Vagina (tissue), 2 donors: ENCODE measurements at places on chromosomes 4 and X. TPM values are rescaled to one million over a fixed set of nuclear protein-coding genes. Genes with fewer than 3 reads are reported as not detected.
A peak's percentile ranks its signal among the peaks of the same experiment; 100 is the strongest.

DNA sequence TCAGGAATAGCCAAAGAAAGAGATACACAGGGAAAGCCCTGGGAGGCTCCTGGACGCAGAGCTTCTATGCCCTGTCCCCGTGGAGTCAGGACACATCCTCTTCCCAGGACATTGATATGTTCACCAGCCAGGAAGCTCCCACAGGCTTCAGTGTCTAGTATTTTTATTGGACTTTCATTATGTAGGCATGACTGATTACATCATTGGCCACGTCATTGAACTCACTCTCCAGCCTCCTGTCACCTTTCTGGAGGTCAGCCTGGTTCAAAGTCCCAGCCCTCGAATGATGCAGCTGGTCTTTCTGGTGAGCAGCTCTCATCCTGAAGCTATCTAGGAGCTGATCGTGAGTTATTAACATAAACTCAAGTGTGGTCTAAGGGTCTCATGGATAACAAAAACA, 104.1 kb downstream of the CPEB2 start:
- H3K27me3 ChIP-seq, result no peaks in the 10 kb centered on the region
- no peak overlapping the region for H3K4me3 ChIP-seq
- no peaks in the 10 kb centered on the region for H3K4me1 ChIP-seq
- DNase-seq, result no peak
- H3K36me3 ChIP-seq, result no peaks in the 10 kb centered on the region

- no peak overlapping the region for H3K27ac ChIP-seq
- H3K4me1 ChIP-seq, result no peaks in the 10 kb centered on the region
- H3K4me3 ChIP-seq, result no peak overlapping the region
- H3K36me3 ChIP-seq, result no peaks in the 10 kb centered on the region
- DNase-seq, result no peak
These were observed 937.6 kb upstream of the SLIT2 start for GRCh38 chr4:19314116-19314515.

GRCh38 chr4:3188118-3188517, 60.8 kb upstream of the MSANTD1 start:
- H3K36me3 ChIP-seq, result no peaks in the 10 kb centered on the region
- H3K27me3 ChIP-seq, result no peaks in the 10 kb centered on the region
- H3K4me1 ChIP-seq, result no peaks in the 10 kb centered on the region
- no peak for DNase-seq

DNA sequence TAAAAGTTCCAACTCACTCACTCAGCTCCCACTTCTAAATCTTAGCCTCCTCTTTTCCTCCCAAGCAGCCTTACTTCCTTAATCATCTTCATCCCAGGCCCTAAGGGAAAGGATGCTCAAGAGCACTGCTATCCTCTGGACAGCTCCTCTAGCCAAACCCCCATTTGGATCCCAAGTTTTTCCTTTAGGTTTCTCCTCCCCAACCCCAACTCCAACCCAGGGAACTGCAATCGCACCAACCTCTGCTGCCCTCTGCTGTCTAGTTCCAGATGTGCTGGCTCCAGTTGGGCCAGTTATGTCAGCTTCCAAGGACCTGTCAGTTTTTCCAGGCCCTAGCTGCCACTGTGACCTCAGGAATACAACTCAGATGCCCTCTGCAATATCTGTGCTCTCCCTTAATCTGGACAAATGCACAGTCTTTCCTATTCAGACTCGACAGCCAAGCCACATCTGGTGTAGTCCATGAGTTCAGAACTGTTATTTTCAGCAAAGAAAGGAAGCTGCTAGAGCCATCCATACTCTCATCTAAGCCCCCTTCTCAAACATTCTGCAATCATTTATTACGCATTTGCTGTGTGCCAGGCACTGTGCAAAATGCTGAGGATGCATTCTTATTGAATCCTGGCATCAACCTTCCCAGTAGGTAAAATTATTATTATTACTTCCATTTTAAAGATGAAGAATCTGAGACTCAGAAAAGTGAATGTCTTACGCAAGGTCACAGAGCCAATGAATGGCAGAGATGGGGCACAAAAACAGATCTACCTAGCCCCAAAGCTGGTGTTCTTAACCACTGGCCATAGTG, 12.3 kb upstream of the XPNPEP2 start:
- no peaks in the 10 kb centered on the region for H3K27me3 ChIP-seq
- DNase-seq, result no peak
- H3K4me3 ChIP-seq, result no peak overlapping the region
- H3K4me1 ChIP-seq, result no peaks in the 10 kb centered on the region

- no peak overlapping the region for H3K4me3 ChIP-seq
- no peak overlapping the region for H3K27ac ChIP-seq
- no peaks in the 10 kb centered on the region for H3K27me3 ChIP-seq
- H3K36me3 ChIP-seq, result no peaks in the 10 kb centered on the region
These were observed 674.3 kb upstream of the INTU start for GRCh38 chr4:126958482-126958881.

- H3K36me3 ChIP-seq, result no peaks in the 10 kb centered on the region
- peaks cover 10% of the 10 kb centered on the region for H3K4me1 ChIP-seq
- H3K4me3 ChIP-seq, result no peak overlapping the region
- H3K27ac ChIP-seq, result no peak overlapping the region
- H3K27me3 ChIP-seq, result peaks cover 22% of the 10 kb centered on the region
These were observed 1.0 kb upstream of the HTR2C start for GRCh38 chrX:114582698-114583395.

GRCh38 chrX:123340696-123341095, 156.6 kb downstream of the GRIA3 start:
- H3K27me3 ChIP-seq, result no peaks in the 10 kb centered on the region
- H3K36me3 ChIP-seq, result no peaks in the 10 kb centered on the region
- H3K4me1 ChIP-seq, result no peaks in the 10 kb centered on the region
- no peak overlapping the region for H3K27ac ChIP-seq
- DNase-seq, result no peak

GRCh38 chr4:88672987-88673386, 24.6 kb downstream of the NAP1L5 start:
- no peaks in the 10 kb centered on the region for H3K27me3 ChIP-seq
- no peaks in the 10 kb centered on the region for H3K36me3 ChIP-seq
- no peak overlapping the region for H3K27ac ChIP-seq
- DNase-seq, result no peak
- H3K4me1 ChIP-seq, result no peaks in the 10 kb centered on the region

GRCh38 chr4:1866189-1866661, 5.0 kb upstream of the NSD2 start:
- H3K27ac ChIP-seq, result no peak overlapping the region
- H3K36me3 ChIP-seq, result no peaks in the 10 kb centered on the region
- H3K4me1 ChIP-seq, result peaks cover 22% of the 10 kb centered on the region
- H3K27me3 ChIP-seq, result no peaks in the 10 kb centered on the region

DNA sequence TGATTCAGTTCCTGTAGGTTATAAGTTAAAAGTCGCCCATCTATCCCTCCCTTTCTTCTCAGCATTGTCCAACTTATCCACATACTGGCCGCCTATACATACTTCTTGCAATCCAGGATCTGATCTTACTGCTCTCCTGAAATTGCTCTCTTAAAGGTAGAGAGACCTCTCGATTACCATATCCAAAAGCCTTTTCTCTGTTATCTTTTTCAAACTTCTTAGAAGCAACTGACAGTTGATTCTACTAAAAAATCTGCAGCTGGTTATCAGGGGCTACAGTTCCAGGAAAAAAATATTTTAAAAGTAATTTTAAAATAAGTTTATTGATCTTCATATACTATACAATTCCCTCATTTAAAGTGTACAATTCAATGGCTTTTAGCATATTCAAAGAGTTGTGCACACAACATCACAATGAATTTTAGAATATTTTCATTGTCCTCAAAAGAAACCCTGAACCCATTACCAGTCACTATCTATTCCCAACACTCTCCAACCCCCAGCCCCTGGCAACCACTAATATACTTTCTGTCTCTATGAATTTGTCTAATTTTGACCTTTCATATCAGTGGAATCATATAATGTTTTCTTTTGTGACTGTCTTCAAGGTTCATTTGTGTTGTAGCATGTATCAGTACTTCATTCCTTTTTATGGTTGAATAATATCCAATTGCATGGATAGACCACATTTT, 102.0 kb downstream of the HDAC8 start:
- H3K27me3 ChIP-seq, result no peaks in the 10 kb centered on the region
- no peaks in the 10 kb centered on the region for H3K36me3 ChIP-seq
- no peak for DNase-seq
- no peak overlapping the region for H3K27ac ChIP-seq
- H3K4me3 ChIP-seq, result no peak overlapping the region

DNA sequence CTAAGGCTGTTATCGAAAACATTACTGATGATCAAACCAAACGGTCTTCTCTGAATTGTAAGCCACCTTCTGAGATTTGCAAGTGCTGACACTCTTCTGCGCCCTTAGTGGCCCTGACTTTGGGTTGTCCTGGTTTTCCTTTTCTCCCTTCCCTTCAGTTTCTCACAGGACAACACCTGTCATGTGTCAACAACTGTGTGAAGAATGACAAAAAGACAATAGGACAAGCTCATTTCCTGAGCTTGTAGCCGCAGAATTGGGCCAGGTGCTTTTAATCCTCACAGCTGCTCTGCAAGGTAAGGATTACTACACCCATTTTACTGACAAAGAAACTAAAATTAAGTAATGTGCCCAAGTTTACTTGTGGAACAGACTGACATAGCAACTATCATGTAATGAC, 44.9 kb upstream of the TXK start:
- no peaks in the 10 kb centered on the region for H3K4me1 ChIP-seq
- H3K27me3 ChIP-seq, result no peaks in the 10 kb centered on the region

DNA sequence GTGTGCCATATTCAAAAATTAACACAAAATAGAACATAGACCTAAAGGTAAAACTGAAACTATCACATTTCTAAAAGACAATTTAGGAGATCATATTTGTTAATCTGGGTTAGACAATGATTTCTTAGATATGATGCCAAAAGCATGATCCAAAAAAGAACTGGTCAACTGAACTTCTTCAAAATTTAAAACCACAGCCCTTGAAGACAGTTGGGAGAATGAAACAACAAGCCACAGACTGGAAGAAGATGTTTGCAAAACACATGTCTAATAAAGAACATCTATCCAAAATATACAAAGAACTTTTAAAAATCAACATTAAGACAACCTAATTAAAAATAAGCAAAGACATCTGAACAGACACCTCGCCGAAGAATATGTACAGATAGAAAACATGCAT, 19.5 kb downstream of the COMMD8 start:
- H3K36me3 ChIP-seq, result no peaks in the 10 kb centered on the region
- no peak for DNase-seq
- H3K27ac ChIP-seq, result no peak overlapping the region
- no peaks in the 10 kb centered on the region for H3K4me1 ChIP-seq

DNA sequence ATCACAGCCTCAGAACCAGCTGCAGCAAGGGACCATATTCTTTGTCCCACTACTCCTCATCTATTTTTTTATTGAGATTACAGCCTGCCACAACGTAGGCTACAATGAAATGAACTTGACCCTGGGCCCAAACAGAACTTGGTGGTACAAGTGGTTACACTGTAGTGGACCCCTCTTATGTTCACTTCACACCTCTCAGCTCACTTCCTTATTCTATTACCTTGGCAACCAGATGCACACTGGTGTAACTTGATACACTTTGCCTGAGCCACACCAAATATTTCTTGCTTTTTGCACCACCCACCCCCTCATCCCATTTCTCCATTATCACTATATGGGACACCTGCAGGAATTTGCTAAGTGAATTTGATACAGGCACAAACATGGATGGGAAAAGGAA, 105.8 kb downstream of the CXCL13 start:
- H3K27me3 ChIP-seq, result no peaks in the 10 kb centered on the region
- no peak overlapping the region for H3K4me3 ChIP-seq
- H3K4me1 ChIP-seq, result no peaks in the 10 kb centered on the region
- H3K36me3 ChIP-seq, result no peaks in the 10 kb centered on the region
- no peak for DNase-seq
- H3K27ac ChIP-seq, result no peak overlapping the region

DNA sequence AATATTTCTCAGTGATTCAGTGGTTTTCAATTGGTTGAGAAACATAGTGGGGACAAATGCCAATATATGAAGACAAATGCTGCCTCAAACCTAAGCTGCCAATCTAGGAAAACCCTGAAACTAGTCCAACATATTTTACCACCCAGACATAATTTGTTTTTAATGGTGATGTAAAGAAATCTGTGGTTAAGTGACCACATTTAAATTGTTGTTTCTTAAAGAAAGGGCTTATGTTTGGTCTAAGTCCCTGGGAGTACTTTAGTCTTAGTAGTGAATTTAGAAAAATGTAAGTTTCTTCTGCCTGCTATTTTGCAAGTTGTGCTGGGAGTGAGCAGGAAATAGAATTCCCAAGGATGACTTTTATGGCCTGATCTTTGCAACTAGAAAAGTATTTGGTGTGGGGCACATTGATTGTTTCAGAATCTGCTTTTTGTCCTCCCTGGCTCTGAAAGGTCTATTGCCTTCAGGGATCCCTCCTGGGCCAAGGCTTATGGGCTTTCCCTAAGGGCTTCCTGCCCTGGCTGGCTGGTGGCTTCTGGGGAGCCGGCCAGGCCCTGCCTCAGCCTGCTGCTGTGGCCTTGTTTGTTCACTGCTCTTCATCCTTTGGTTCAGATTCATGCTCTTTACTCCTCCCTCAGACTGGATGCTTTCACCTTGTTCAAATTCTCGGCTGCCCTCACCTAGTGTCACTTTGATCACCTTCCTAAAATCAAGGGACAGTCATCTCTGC, 169.8 kb upstream of the JADE1 start:
- no peaks in the 10 kb centered on the region for H3K27me3 ChIP-seq
- H3K27ac ChIP-seq, result peak overlapping the region; percentile 46
- no peaks in the 10 kb centered on the region for H3K36me3 ChIP-seq
- peaks cover 9% of the 10 kb centered on the region for H3K4me1 ChIP-seq
- no peak for DNase-seq
- no peak overlapping the region for H3K4me3 ChIP-seq

DNA sequence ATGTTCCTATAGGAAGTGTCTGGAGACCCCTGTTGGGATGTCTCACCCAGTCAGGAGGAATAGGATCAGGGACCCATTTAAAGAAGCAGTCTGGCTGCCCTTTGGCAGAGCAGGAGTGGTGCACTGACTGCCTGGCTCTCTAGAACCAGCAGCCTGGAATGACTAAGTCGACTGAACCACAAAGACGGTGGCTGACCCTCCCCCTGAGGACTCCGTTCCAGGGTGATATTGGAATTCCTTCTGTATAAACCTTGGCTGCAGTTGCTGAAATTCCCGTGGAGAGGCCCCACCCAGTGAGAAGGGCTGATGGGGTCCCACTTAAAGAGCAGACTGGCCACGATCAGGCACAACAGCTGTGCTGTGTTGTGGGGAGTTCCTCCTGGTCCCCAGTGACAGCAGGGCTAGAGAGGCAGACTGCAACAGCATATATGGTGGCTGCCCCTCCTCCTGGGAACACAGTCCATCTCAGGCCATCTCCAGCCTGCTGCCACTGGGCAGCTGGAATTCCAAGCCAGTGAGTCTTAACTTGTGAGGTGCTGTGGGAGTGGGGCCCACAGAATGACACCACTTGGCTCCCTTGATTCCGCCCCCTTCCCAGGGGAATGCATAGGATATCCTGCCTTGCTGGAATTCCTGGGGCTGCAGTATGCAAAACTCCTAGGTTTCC, 41.8 kb upstream of the RLIM start:
- no peaks in the 10 kb centered on the region for H3K4me1 ChIP-seq
- no peak overlapping the region for H3K27ac ChIP-seq
- no peaks in the 10 kb centered on the region for H3K27me3 ChIP-seq
- DNase-seq, result no peak
- no peaks in the 10 kb centered on the region for H3K36me3 ChIP-seq
- H3K4me3 ChIP-seq, result no peak overlapping the region

- H3K27me3 ChIP-seq, result no peaks in the 10 kb centered on the region
- DNase-seq, result peak; percentile 22
- H3K4me1 ChIP-seq, result peaks cover 6% of the 10 kb centered on the region
These were observed 52.2 kb upstream of the TLR3 start for GRCh38 chr4:186016796-186017195.

Gene CENPE
- total RNA-seq, result 2.2 TPM

Gene PWWP3B
- 2.5 TPM for total RNA-seq

Gene MAOA
- 102 TPM for total RNA-seq

Gene SYP
- 11.0 TPM for total RNA-seq
